ENCODE measurements at places on chromosomes 6 and 20. TPM values are rescaled to one million over a fixed set of nuclear protein-coding genes. Genes with fewer than 3 reads are reported as not detected.

GFOD1 gene
- 47.6 TPM for total RNA-seq

LCA5 gene
- total RNA-seq = 3.6 TPM

FAM184A gene
- total RNA-seq = 134 TPM

HLA-DRA gene
- 0.28 TPM for total RNA-seq

TRIM40 gene
- total RNA-seq = not detected

SNAP25 gene
- 0.38 TPM for total RNA-seq

SYNCRIP gene
- total RNA-seq = 96.8 TPM

C20orf144 gene
- total RNA-seq = not detected

KLHDC3 gene
- 154 TPM for total RNA-seq

GRCh38 chr6:135008941-135009290 is 45.7 kb downstream of the HBS1L start:
- DNase-seq = no peak

DNA sequence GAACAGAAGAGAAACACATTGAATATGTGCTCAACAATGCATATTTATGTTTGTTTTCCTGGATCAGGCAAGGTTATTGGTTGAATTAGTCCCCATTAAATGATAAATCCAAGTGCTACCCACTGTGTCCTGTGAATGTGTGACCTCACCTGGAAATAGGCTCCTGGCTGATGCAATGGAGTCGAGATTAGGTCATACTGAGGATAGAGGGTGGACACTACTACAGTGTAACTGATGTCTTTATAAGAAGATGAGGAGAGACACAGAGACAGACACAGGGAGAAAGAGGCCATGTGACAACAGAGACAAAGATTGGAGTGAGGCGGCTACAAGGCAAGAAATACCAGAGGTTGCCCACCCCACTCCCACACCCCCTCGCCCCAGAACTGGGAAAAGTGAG is 559.3 kb downstream of the C6orf118 start:
- no peak for DNase-seq

DNA sequence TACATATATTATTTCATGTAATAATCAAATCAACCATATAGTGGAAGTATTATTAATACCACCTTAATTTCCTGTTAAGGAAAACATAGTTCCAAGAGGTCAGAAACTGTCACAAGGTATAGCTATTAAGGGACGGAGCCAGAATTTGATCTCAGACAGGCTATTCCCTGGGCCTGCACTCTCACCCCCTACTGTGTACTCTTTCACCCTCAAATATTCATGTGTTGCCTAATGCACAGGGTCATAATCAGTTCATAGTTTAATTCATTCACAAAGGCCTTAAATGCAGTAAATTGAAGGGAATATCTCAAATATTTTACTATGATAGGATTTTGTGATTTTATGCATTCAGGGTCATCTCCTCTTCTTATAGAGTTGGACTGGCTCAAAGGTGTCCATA is 67.2 kb upstream of the IFNGR1 start:
- no peak for DNase-seq

- no peak for DNase-seq
These were observed 24.7 kb downstream of the GJA1 start for GRCh38 chr6:121460170-121460569.

DNA sequence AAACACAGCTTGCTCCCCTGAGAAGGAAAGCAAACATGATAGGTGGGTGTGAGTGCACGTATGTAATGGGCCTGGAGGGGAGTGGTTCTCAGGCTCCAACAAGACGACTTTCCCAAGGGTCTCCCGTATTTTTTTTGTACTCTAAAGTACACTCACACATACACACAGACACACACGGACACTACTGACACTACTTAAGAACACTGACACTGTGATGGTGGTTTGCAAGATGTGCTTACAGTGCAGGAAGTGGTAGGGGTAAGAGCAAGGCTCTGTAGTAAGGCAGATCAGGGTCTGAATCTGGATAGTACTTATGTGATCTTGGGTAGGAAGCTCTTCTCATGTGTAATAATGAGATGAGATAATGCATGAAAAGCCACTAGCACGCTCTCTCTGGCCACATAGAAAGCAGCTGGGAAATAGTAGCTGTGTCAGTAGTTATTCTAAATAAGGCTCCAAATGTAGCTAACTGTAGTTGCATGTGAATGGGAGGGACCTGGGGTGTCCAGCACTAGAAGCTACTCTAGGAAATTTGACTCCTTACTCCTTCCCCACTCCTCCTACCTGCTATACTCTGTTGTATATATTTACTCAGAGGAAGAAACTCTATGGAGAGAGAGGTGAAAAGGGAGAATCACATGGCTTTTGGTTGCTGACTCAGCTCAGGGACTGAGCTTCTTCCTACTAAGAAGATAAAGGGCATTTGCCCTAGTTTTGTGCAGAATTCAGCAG is 8.4 kb upstream of the ZBTB24 start:
- DNase-seq = no peak

DNA sequence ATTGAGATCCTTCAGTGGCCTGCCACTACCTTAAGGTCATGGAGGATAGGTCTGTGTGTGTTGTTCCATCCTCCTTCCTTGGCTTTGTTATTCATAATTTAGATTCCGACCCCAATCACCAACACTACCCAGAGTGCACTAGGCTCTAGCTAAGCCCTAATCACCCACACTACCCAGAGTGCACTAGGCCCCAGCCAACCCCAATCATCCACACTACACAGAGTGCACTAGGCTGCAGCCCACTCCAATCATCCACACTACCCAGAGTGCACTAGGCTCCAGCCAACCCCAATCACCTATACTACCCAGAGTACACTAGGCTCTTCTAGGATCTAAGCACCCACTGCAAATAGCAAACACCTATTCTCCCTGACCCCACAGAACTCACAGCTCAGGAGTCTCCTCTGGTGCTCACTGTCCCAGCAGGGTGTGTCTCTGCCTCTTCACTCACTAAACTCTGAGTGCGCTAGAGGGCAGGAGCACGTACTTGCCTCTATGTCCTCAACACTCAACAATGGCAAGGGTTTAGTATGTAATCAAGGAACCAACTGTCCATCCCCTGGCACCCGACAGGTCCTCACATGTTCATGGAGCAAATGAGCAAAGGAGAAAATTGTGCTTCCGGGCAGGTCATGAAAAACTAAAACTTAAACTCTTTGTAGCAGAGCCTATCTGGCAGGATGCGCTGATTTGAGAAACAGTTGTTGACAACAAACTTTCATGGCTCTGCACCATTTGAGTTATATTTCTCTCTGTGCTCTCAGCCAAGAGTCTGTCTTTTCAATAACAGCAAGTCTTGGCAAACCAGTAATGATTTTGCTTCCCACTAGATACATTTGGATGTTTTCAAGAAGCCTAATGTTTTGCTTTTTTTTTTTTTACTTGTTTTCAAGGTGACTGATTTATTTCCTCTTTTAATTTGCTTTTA is 54.3 kb downstream of the SLC22A23 start:
- DNase-seq = no peak

GRCh38 chr6:97626671-97627441 is 343.8 kb upstream of the MMS22L start:
- DNase-seq = no peak

- no peak for DNase-seq
These were observed 12.0 kb downstream of the RNF114 start for GRCh38 chr20:49948178-49948577.

DNA sequence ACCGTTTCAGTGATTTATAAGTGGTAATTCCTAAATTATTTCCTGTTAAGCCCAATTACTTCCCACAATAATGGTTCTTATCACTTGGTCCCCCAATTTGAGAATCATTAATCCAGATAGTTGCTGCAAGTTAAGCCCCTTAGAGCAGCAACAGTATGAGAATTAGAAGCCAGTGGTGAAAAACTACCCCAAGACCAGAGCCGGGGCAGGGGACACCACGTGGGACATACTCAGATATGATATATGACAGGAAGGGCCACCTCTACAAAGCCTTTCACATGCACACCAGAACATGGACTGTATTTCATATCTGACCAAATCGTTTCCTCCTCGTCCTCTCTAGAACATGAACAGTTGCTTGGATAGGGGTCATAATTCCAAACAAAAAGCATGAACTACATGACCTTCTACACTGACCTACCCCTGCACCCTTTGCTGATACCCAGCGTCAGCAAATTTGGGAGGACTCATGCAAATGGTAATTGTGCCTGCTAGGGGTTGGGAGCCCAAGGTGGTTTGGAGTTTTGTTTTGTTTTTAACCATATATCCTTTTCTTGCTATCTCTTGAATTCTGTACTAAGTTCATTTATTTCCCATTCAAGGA is 3.9 kb downstream of the JAG1 start:
- DNase-seq = no peak

DNA sequence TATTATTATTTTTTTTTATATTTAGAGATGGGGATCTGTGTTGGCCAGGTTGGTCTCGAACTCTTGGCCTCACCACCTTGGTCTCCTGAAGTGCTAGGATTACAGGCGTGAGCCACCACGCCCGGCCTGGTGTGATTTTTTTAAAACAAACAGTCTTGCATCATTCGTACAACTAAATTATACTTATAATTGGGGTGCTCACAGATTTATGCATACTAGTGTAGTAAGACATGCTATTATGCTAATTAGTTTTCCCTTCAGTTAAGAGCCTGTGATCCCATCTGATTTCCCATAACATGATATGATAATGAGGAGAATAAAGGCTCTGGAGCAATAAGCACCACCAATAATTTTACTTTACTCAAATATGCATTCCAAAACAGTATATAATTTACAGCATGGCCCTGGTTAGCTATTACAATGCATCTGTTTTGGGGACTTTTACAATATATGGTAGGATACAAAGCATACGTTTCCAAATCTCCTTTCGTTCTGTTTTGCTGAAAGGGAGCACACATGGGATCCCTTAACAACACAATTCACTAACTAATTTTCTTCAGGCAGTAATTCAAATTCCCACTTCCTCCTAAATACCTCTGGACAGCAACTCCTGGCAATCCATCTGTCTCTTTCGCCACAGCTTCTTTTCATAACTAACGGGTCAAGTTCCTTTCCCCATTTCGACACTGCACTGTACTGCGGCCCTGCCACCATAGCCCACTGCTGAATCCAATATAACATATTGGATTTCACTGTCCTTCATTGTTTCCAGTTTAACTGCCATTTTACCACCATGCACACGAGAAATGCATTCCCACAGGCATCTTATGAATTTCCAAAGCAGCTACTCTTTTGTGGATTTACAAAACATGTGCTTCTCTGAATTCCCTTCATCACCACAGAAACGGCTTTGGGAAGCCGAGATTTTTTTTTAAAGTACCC is 1.7 kb downstream of the NUDT3 start:
- no peak for DNase-seq

- DNase-seq = peak; percentile 33
These were observed 132.1 kb downstream of the HUS1B start for GRCh38 chr6:524803-525202.

DNA sequence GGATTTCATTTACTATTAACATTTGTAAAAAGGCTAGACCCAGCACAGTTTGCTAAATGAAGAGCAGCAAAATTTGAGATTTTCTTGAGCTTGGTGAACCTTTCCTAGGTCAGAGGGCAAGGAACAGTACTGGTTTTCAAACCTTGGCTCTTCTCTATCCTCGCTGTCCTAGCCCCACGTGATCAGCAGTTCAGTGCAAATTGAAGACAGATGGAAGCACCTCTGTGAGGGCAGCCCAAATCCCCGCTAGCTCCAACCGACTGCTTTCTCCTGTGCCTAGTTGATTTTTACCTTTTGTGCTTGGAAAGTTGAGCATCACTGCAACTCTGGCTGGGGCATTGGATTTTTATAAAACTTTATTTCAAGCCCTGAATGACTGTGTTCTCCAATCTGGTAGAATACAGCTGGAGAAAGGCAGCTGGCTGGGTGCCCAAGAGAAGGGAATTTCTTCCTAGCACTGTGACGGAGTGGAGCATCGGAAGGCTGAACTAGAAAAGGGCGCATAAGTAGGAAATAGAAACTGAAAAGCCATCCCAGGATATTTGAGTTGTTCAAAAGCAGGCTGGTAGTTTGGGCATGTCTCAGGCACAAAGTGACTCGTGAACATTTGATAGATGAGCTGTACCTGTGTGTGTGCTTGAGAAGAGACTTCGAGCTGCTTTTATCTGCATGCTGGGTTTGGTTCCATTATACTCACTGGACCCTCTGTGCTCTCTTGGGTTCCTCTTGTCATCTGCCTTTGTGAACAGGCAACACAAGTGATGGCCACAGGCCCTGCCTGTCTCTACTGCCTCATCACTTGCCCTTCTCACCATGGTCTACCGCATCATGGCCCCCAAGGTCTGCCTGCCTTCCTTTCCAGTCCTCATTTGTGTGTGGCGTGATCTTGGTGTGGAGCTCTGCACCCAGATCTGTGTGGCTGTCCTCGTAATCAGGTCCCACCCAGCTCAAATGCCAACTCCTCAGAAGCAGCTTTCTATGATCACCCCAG is 2.3 kb downstream of the RNF114 start:
- DNase-seq = no peak

DNA sequence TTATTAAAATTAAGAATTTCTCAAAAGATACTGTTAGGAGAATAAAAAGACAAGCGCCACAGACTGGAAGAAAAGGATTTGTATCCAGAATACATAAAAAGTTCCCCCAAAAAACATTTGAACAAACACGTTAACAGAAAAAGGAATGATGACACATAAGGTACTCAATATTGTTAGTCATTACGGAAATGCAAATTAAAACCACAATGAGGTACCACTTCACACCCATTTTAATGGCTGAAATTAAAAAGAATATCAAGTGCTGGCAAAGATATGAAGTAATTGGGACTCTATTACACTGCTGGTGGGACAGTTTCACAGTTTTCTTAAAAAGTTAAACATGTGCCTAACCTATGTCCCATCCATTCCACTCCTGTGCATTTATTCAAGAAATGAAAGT is 51.4 kb downstream of the HECA start:
- DNase-seq = no peak

GRCh38 chr20:38283236-38283635 is 20.7 kb upstream of the BPI start:
- DNase-seq = no peak

DNA sequence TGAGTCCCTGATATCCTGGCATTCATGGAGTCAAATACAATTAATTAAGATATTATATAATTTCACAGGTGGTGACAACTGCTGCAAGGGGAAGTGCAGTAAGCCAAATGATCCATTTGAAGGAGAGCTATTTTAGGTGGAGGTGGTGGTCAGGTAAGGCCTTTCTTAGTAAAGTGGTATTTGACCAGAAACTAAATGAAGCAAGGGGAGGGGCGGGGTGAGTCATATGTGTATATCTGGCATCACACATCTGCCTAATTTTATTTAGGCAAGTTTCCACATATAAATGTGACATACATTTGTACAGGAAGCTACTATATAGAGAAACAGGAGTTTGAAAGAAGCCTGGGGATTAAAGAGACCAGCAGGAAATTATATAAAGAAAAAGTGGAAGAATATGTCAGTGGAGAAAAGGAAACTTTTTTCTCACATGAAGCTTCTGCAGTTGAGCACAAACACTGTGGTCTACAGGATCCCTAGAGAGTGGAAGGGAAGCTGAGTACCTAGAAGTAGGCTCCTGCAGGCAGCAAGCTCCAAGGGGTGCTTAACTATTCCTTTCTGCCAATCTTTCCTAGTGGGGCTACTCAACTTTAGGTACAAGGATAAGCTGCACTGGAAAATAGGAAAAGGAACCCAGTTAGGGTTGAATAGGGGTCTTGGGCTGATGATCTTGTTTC is 99.6 kb downstream of the OGFRL1 start:
- no peak for DNase-seq
